ENCODE measurements at places on chromosomes 2 and 18. TPM values are rescaled to one million over a fixed set of nuclear protein-coding genes. Genes with fewer than 3 reads are reported as not detected.

- no peak for DNase-seq
Measured at GRCh38 chr2:43228321-43228751, 1.9 kb upstream of the ZFP36L2 start.

DNA sequence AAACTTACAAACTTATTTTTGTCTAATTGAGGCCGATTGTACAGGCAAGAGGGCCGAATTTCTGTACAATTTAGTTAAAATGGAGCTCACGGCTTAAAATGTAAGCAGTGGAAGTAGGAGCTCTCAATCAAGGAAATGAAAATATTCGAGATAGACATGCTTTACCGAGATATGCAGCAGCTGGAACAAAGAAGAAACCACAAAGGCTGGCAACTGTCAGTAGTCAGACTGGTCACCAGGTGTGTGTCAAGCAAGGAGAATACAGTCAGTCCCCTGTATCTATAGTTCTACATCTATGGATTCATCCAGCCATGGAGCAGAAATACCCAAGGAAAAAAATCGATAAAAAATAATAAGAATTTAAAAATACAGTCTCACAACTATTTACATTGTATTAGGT, 122.6 kb downstream of the WDSUB1 start:
- DNase-seq, result no peak

DNA sequence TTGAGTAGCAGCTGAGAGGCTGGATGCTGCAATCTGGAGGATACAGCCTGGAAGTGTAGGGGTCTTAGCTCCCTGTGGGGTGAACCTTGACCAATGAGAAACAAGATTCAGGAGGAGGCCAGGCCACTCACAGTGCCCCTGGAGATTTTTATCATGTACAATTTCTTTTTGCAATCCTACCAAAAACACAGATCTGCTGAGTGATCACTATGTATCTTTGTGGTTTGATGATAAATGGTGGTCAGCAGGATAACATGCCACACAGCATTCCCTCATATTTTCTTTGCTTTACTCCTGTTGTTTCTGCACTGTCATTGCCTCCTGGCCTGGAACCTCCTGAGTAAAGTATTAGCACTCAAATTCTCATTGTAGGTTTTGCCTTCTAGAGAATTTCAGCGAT, 357.9 kb downstream of the THSD7B start:
- no peak for DNase-seq

DNA sequence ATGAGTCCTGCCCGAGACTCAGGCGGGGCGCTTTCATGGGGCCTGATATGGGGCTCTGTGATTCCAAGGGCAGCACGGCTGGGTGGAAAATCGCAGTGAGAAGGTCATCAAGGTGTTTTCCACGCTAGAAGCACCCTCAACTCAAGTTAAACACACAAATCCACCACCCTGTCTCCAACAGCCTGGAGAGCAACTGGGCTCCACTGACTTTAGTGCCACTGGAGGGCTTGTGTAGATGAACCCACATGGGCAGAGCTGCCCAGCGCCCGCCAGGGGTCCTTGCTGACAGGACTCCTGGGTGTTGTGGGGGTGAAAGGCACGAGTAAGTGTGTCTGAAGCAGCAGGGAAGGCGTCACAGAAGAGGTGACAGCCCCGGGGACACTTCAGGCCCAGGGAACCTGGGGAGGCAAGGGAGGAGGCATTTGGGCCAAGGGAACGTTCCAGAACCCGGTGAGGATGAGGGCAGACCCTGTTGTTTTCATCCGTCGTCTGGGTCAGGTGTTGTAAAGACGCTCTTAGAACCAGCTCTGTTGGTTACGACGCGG, 51.8 kb upstream of the CTDP1 start:
- DNase-seq, result no peak

DNA sequence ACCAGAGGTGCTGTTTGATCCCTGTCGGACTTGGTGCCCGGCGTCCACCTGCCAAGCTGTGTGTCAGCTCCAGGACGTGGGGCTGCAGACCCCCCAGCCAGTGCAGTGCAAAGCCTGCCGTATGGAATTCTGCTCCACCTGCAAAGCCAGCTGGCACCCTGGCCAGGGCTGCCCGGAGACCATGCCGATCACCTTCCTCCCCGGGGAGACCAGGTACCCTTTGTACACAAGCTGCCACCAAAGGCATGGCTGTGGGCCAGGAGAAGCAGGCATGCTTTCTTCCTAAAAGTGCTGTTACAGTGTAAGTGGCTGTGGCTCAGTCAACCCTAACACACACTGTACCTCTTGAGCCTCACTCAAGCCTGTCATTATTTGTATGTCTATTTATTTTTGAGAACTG, 103.3 kb downstream of the RNF144A start:
- DNase-seq, result no peak

DNA sequence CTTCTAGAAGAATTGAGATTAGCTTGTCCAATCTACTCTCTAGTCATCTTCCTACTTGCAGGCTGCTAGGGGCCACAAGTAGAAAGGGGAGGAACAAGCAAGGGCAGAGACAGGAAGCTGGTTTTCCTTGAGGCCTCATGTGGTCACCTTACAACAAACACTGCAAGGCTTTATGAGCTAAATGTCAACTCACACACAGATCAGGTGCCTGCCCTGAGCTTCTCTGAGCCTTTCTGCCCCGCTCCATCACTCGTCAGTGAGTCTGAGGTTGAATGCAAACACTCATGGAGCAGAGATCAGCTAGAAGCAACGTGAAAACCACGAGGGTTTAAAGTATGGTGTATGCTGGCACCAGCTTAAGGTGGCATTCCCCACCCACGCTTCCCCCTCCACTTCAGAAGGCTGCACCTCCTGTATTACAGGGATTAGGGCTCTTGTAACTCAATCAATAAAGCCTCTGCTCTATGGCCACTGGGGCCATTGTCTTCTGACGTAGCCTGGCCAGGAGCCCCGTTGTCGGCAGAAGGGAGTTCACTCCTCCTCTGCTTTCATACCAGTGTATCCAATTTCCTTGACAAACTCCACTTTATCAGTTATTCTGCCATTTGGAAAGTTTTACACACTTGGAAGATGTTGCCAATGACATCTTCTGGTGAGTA, 5.4 kb upstream of the CRYGC start:
- no peak for DNase-seq

DNA sequence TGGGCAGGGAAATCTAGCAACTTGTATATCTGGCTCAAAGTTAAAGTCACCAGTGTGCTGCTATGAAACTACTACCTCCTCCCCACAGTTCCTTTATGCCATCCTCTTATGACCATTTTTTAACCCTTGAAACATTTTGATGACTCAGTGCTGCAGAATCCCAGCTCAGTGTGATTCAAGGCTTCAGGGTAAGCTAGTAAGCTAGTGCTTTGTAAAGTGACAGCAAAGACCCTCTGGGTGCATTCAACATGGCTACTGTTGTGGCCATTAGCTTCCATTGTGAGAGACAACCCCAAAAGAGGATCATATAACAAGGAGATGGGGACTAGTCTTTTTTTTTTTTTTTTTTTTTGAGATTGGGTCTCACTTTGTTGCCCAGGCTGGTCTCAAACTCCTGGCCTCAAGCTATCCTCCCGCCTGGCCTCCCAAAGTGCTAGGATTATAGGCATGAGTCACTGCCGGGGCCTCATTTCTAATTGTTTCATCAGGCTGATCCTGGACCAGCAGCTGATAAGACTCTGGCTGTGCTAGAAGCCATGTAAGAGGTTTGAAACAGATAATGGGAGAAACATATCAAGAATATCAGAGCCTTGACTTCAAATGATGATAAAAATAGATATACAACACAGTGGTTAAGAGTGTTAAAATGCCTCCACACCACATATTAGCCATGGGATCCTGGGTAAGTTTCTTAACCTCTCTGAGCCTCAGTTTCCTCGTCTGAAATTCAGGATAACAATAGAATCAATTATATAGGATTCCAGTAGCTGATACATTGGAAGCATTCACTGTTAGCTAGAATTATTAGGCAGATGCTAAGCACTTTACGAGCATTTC, 65.7 kb upstream of the RTN4 start:
- no peak for DNase-seq

GRCh38 chr2:208496129-208496528, 89.5 kb downstream of the PTH2R start:
- DNase-seq, result no peak

- no peak for DNase-seq
Measured at GRCh38 chr18:45962866-45963265, 4.3 kb downstream of the EPG5 start.

CIAO1 gene
- 65.2 TPM for polyA plus RNA-seq

GALR1 gene
- polyA plus RNA-seq, result not detected

SMYD1 gene
- polyA plus RNA-seq, result not detected

COLEC12 gene
- polyA plus RNA-seq, result 10.9 TPM
